Calu3 (cell line): ENCODE measurements at places on chromosomes 11 and 22. TPM values are rescaled to one million over a fixed set of nuclear protein-coding genes. Genes with fewer than 3 reads are reported as not detected.

The TSGA10IP gene
- total RNA-seq: not detected in 2 replicates

The SCGB1A1 gene
- total RNA-seq: not detected in 2 replicates

The TKFC gene
- total RNA-seq: 61.1 and 79.9 TPM in 2 replicates

The ZFPL1 gene
- 47.6 and 48.0 TPM in 2 replicates for total RNA-seq

The CNTF gene
- total RNA-seq: 4.3 and 5.2 TPM in 2 replicates

The TEAD1 gene
- 99.0 and 104 TPM in 2 replicates for total RNA-seq

- peak; percentile 59 for DNase-seq
These were observed 43.2 kb upstream of the VPREB1 start for GRCh38 chr22:22201185-22201929.

DNA sequence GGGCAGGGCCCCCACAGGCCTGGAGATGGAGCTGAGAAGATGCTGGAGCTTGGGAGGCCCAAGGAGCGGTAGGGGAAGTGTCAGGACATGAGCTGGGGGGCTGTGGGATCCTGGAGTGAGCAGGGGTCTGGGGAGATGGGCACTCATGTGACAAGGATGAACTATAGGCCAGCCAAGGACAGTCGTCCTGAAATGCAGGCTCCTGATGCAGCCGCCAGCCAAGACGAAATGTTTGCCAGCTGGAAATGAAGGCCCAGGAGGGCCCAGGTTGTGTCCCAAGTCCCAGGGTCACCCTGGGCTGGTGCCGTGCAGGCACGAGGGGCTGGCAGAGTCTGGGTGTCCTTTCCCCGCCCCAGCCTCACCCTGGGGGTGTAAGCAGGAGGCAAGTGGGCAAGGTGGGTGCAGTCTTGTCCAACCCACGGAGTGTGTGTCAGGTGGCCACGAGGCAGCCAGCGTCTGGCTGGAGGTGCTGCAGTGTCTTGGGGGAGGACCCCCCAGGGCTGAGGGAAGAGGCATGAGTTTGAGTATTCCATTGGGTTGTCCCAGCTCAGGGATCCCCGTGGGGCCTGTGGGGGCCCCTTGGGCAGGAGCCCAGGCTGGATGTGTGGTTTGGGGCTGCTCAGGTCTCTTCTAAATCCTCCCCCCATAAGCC is 21.4 kb downstream of the MRGPRG start:
- DNase-seq: no peak

- peak; percentile 57 for DNase-seq
These were observed 8.5 kb downstream of the ACAD8 start for GRCh38 chr11:134261626-134262488.

DNA sequence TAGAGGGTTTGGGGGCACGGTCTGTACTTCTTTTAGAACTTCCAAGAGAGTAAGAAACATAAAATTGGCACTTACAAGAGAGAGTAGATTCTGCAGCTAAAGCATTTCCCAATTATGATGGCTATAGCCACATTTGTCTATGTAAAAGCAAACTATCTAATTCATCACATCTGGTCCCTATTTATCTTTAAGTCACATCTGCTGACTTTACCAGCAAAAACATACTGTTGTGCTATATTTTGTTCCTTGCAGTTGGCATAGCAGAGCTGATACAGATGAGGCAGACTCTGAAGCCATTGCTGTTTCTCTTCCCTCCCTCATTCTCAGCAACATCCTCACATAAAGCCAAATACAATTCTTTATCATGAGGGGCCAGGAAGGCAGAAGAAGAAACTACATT is 1533.5 kb upstream of the RAG2 start:
- no peak for DNase-seq

DNA sequence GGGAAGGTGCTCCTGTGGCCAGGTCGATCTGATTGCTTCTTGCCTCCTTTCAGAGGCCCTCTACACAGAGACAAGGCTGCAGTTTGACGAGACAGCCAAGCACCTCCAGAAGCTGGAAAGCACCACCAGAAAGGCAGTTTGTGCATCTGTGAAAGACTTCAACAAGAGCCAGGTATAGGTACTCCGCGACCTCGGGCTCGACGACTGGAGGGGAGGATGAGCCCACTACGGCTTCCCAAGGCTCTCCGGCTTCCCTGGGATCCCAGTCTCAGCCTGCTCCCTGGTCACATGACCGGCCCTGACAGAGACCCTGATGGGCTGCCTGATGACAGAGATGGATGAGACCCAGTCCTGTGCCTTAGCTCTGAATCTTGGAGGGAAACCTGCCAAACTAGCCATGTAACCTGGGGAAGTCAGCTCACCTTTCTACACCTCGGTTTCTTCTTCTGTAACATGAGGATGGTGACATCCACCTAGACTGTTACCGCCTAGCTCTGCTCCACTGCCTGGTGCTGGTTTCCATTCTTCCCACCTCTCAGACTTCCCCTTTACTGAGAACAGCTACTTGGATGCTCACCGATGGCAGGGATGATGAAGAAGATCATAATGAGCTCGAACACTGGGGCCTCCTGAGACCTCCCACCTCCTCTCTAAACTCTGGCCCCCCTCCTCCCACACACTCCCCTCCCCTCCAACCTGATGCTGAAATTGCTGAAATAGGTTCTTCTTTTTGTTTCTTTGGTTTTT is 8.9 kb downstream of the RIBC2 start:
- no peak for DNase-seq

DNA sequence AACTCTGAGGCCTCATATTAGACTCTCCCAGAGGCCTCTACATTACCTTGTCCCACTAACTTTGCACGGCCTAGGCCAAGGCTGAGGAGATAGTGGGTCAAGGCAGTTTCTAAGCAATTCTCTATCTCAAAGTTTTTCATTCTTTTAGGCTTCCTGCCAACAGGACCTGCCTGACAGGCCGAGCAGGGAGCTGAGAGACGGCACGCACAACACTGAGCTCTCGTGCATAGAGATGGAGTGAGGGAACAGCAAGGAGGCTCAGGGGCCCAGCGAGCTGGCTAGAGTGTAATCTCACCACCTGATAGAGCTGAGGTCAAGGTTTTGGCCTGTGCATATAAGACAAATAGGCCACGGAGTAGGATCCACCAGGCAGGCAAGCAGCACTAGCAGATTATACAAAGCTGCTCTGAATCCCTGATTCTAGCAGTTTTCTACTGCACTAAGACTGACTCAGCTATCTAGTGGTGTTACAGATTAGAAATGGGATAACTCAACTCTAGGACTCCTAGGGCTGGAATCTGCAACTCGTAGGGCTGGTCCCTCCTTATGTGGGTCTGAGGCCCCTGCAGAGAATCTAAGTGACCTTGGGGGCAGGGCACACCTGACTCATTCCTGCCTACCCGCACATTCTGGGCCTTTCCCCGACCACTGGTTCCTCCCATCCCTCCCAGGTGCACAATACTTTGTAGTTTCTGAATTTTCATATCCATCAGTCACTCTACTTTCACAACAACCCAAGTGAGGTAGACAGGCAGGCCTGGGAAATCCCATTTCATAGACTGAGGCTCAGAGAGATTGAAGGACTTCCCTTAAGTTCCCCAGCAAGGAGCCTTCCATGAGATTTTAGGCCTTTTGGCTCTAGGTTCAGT is 1.7 kb downstream of the CYB5R2 start:
- DNase-seq: peak; percentile 59

- DNase-seq: no peak
These were observed 857 bp downstream of the SHANK3 start for GRCh38 chr22:50673231-50674129.

- DNase-seq: no peak
These were observed 73.0 kb downstream of the RTL6 start for GRCh38 chr22:44424867-44425693.

DNA sequence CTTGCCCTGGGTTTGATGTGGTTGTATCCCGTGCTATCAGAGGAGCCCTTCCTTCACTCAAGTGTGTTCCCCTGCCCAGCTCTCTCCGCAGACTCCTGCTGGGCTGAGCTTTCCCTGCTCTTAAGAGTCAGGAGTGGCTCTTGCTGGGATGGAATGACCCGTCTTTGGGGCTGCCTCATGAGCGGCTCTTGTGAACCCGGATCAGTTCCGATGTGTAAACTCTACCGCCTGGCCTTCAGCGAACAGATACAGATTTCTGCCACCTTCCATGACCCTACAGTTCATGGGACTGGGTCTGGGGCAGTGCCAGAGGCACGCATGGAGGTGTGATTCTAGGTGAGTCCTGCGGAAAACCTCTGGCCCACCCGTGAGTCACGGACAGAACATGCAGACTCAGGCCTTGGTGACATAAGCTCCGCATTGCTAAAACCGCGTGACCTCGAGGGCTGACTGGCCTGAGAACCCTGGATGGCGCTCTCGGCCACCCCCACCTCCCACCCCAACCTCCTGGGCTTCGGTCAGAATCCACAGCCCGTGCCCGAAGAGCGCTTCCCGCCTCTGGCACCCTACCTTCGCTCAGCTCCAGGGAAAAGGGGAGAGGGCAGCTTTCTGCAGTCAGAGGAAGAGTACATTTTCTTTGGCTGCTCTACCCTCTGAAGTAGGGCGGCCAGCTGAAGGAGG is 1.3 kb upstream of the ZBTB16 start:
- DNase-seq: no peak

- peak; percentile 72 for DNase-seq
These were observed 1.1 kb downstream of the TM7SF2 start for GRCh38 chr11:65112546-65113360.

- DNase-seq: no peak
These were observed 67.7 kb upstream of the PPARA start for GRCh38 chr22:46082633-46083032.

GRCh38 chr11:128323381-128323780 is 264.0 kb downstream of the ETS1 start:
- DNase-seq: no peak

- no peak for DNase-seq
These were observed 33.4 kb upstream of the WNT7B start for GRCh38 chr22:46010207-46010867.

DNA sequence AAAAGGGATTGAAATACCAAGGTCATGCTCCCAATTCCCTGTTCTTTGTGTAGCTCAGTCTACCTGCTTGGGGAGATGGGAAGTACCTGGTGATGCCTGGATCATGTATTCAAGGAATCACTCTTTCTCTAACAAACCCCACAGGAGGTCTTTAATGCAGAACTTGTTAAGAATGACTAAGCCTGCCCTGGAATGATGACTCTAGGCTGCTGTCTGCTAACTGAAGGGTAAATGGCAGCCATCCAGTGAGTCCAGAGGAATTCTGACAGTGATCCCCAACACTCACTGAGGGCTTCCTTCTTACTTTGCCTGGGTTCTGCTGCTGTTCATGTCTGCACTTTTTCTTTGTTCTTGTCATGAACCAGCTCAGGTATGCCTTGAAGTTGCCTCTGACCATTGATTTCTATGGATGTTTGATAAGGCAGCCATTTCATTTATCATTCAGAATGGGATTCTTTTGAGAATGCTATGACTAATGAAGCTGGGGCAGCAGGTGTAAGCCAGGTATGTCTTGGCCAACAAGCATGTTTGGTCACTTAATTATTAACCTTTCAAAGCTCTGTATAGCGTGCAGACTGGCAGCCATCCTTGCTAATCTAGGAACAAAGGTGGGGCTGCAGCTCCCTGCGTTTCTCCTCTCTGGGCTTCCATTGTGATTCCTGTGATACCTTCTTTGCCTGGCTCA is 11.4 kb downstream of the PRSS23 start:
- peak; percentile 56 for DNase-seq
